ENCODE measurements at places on chromosomes 5 and 9.

- DNase-seq, result peak; percentile 5
Observed at GRCh38 chr9:126965541-126966428, 51.2 kb downstream of the RALGPS1 start.

- no peak for DNase-seq
Observed at GRCh38 chr9:128055344-128056040, 11.6 kb downstream of the NAIF1 start.

DNA sequence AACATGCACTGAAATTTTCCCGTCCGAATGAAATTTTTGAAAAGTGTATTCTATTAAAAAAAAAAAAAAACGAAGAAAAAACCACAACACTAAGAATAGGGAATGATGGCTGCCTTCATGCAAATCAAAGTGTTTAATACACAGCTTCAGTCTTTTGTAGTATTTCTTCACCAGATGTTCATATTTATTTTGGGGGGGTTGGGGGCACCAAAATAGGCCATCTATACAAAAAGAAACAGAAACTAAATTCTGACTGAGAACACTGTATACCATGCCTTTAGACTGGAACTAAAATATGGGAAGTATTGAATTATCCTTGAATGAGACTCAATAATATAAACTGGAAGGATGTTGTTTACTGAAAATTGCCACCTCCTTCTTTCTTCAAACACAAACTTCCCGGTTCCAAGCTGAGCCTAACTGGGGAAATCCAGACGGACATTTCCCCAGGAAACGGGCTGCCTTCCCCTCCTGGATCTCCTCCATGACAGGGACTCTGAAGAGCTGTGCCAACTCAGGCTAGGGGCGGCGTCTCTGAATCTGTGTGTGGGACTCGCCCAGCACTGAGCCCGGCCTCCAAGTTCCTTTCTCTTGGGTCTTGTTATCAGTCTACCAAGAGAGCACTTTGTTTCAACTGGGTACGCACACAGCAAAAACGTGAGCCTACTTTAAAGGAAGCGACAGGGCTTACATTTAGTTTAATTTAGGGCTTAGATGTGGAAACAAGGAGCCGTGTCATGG, 511.3 kb upstream of the ADAMTS16 start:
- DNase-seq, result no peak

DNA sequence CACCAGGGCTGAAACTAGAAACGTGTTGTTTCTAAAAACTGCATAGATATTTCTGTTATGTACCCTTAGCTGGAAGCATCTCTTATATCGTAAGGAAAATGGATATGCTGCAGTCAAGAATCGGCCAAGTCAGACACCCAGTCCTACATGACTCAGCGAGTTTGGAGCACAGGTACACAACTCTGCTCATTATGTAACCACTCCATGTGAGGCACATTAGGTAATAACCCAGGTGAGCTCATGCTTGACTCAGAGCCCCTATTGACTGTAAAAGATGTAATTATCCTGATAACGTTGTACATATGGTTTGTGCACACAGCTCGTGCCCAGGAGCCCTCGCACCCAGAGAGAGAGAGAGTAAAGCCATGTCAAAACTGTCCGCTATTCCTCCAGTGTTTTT, 593.7 kb upstream of the ACO1 start:
- DNase-seq, result no peak

- no peak for DNase-seq
Observed at GRCh38 chr9:26551971-26552370, 340.6 kb downstream of the CAAP1 start.

GRCh38 chr9:114503522-114504340, 1.5 kb downstream of the WHRN start:
- DNase-seq, result no peak

DNA sequence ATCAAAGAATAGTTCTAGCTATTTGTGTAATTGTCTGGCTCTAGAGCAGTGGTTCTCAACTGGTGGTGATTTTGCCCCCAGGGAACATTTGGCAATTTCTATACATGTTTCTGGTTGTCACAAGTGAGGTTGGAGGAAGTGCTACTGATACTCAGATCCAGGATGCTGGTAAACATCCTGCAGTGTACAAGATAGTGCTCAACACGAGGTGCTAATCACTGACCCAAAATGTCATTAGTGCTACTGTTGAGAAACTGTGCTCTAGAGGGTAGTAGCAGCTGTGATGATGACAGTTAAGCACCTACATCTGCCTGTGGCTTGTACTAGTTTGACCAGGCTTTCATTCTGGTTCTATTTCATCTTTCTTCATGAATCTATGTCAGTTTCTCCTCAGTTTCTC, 22.1 kb downstream of the LRRC19 start:
- no peak for DNase-seq

DNA sequence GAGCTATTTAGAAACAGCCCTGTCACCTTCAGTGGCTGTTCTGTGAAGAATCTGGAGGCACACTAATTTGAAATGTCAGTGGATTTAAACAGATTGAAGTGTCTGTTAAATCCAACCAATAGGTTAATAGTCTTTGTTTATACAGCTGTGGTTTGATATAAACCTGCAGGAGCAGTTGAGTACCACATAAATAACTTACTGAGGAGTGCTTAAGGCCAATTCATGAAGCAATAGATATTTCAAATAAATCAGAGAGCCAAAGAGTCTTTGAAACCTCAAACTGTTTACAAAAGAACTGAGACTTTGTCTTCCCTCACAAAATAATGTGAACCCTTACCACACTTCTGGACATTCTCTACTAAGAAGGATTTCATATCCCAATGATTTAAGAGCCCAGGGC, 111.9 kb downstream of the FEM1C start:
- DNase-seq, result no peak

DNA sequence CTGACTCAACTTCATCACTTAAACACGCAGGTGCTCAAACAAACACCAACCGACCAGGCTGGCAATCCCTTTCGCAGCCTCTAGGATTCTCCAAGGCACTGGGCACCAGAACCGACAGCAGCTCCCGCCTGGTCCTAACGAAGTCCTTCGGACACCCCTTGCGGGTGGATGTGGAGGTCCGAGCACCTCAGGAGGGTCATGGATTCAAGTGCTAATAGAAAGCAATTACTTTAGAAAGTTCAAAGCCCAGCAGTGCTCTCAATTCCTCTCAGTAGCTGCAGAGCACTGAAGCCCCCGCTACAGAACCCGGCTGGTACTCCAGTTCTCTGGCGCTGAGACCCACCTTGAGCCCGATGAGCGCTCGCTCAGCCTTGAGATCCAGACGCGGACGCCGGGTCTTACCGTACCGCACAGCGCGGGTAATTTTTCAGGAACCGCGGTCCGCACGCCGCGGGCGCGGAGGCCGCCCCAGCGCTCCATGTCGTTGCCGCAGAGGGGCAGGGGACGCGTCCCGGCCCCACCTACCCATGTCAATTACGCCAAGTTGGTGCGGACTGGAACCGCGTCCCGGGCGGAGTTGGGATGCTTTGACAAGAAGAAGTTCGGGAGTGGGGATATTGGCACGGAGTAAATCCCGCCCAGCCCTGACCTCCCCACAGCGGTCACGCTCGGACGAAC, 638 bp downstream of the MARCHF3 start:
- DNase-seq, result no peak

GRCh38 chr9:74771672-74772071, 116.0 kb downstream of the TRPM6 start:
- no peak for DNase-seq

DNA sequence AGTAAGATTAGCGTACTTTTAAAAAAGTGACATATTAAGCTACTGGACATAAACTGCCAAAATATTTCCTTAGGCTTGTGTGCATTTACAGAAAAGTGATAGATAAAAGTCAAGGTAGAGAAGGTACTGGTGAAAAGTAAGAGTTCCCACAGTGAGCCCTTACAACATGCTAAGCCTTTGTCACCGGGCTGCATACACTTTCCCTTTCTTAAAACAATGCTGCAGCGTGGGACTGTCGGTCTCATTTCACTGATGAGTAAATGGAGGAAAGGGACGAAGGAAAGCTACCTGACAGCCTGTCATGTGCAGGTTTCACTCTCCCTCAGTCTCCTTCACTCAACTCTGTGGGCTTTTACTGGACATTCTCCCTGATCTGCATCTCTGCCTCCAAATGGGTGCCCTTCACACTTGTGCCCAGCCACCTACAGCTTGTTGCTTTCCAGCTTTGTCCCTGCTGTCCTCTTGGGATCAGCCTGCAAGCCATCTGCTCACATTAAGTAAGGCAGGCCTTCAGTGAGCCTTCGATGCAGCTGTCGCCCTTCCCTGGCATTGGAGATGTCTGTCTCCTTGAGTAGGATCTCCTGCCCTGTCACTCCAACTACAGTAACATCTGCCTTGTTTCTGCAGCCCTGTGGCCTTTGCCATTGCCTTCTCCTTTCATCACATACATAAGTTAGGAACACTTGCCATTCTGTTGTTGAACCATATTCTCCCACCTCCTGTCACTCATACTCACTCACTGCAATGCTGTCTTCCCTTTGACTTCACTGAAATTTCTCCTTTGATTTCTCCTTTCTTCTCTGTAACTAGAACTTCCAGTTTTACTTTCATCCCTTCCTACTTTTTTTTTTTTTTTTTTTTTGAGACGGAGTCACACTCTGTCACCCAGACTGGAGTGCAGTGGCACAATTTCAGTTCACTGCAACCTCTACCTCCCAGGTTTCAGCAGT, 9.3 kb upstream of the ROPN1L start:
- no peak for DNase-seq

DNA sequence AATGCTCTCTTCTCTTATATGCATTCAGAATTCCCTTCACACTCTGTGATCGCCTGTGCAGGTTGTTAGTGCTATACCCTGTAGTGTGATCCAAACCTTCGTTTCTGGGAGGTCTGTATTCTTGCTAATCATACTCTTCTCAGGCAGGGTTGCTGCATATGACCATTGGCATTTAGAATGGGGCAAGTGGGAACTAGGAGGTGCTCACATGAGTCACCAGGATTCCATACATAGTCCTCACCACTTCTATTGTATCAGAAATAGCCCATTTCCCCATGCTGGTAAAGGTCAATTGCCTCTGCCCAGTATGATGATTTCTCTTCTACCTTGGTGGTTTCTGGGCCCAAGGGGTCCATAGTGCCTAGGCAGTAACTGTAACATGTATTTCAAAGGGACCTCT, 443.5 kb upstream of the CDH6 start:
- no peak for DNase-seq

DNA sequence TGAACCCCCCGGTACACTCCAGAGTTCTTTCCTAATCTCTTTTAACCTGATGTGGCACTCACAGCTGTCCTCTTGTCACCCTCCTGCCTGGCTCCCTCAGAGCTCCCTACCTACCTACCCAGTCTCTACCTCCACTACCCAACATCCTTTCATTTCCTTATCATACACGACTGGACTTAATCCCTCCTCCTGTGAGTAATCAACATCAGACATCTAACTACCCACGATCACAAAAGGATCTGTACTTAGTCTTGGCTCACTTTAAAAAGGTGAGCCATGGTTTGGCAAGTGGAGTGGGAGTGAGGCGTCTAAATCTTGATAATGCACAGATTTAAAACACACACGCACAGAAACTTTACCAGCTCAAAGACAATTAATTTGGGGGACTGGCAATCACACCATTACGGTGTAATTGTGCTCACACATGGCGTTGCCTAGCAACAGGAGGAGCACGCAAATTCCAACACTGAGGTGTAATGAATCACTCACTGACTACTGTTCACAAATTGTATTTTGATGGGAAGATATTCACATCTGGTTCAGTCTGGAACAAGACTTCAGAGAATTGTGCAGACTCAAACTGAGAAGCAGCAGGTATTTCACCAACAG, 235.9 kb downstream of the EPB41L4A start:
- no peak for DNase-seq

DNA sequence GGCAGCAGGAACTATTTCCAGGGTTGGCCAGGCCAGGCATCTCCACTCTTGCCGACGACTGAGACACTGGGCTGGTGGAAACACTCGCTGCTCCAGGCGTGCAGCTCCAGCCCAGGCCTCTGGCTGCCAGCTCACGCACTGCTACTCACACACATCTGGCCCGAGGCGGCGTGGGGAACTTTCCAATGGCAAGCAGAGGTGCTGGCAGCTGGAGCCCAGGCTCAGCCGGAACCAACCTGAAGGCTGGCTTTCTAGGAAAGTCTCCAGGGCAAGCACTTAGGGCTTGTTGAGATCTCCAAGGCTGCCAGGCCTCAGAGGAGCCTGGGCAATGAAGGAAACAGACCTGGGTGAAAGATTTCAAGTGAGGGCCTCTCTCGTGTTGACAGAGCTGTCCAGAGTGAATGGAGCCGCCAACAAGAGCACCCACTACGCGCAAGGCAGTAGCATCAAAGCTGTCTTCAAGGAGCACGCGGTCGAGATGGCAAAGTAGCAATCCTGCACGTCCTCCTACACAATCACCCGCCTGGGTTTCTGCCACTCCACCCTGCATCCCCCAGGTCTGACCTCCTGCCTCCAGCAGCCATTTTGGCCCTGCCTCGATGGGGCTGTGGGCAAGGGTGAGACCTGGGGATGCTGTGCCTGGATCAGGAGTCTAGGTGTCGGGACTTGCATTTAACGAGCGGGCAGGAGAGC, 14.4 kb downstream of the SH3PXD2B start:
- DNase-seq, result no peak

DNA sequence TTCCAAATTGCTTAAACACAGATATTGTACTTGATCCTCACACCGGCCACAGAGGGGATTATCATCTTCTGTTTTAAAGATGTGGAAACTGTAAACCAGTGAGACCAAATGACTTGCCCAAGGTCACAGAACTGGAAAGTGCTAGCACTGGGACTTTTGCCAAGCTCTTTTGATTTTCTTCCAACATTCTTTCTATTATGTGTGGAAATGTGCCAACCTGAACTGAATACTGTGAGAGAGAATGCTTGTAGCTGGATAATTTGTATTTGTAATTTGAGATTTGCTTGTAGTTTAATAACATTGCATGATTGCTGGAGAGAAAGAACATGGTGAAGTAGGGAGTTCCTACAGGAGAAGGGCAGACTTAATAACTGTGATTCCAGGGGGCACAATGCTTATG, 977.9 kb upstream of the NUDT12 start:
- DNase-seq, result no peak

- DNase-seq, result no peak
Observed at GRCh38 chr5:150156027-150156368, 353 bp upstream of the PDGFRB start.

DNA sequence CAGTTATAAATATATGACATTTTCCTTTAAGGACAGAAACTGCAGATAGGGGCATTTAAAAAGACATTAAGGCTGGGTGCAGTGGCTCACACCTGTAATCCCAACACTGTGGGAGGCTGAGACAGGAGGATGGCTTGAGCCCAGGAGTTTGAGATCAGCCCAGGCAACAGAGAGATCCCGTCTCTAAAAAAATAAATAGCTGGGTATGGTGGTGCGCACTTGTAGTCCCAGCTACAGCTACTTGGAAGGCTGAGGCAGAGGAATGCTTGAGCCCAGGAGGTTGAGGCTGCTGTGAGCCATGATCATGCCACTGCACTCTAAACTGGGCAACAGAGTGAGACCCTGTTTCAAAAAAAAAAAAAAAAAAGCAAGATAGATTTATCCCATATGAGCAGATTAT, 63.6 kb downstream of the CSNK1A1 start:
- DNase-seq, result no peak

GRCh38 chr5:168076561-168076991, 214.9 kb upstream of the WWC1 start:
- DNase-seq, result no peak

DNA sequence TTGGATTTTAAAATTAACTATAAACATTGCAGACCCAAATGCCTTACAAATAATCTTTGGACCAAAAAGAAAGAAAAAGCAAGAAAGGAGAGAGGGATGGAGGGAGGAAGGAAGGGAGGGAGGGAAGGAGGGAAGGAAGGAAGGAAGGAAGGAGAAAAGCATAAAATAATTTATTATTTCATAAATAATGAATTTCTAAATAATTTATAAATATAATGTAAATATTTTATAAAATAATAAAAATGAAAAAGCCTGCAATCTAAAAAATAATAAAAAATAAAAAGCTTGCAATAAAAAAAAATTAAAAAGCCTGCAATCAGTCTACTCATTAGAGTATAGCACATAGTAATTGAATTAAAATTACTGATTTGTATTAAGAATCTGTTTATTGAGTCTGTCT, 614.3 kb downstream of the ISL1 start:
- no peak for DNase-seq
